ENCODE measurements at places on chromosomes 7 and 10. TPM values are rescaled to one million over a fixed set of nuclear protein-coding genes. Genes with fewer than 3 reads are reported as not detected.

DNA sequence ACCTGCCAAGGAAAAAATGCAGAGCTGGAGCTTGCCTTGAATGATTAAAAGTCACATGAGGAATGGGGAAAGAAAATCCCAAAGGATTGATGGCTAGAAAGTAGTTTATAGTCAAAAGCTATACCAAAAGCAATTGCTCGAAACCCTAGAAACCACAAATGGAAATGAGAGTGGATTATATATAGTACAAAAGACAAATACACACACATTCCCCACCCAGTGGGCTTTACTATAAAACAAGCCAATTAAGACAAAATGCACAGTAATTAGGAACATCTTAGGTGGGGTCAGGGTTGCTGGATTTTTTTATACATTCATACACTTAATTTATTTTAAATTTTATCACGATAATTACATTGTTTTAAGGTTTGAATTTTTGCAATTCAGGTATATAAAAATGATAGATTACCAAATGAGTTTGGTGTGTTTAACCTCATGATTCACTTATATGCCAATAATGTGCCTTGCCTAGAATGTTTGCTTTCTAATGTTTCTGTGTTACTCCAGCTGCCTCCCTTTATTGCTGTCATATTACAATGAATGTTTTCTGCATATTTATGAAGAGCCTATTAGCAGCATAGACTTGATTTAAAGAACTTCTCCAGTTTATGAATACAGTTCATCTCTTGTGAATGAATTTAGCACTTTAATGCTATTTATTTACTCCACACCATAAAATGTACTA lies 421.3 kb downstream of the EXOC4 start:
- DNase-seq, result no peak

GRCh38 chr7:26700386-26700785 lies 164.0 kb downstream of the SKAP2 start:
- no peak for DNase-seq

DNA sequence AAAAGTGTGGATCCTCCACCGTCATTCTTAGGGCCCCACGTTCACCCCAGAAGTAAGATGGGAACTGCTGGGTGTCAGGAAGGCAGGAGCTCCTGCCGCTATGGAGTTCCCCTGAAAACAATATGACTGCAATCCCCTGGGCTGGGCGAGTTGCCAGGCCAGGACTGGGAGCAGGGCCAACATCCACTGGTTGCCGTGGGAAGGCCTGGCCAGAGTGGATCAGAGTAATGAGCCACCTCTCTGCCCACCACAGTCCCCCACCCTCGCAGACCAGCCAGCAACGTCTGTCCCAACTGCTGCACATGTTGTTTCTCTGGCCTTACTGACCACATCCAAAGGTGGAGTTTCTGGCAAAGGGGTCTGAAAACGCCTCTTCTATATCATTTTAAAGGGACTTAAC lies 86.6 kb downstream of the STRA8 start:
- DNase-seq, result peak; percentile 68

GRCh38 chr10:26046073-26046700 lies 112.2 kb downstream of the MYO3A start:
- DNase-seq, result no peak

- no peak for DNase-seq
Observed at GRCh38 chr10:29627201-29628132, 7.3 kb downstream of the SVIL start.

DNA sequence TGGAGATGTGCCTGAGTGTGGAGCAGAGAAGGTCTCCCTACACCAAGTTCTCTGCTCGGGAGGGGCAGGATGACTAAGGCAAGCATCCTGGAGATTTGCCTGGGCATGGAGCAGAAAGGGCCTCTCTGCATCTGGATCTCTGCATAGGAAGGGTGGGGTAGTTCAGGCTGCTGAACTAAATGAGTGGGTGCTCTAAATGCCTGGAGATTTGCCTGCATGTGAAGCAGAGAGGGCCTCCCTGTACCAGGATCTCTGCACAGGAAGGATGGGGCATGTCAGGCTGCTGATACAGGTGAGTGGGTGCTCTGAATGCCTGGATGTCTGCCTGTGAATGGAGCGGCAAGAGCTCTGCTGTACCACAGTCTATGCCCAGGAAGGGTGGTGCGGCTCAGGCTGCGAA lies 680.7 kb downstream of the SUGCT start:
- DNase-seq, result no peak

Gene PNLIPRP2
- 2.8 TPM for total RNA-seq

Measured in mucosa of descending colon (tissue), 3 donors.